Stimulated activated CD8-positive, alpha-beta memory T cell treated with anti-CD3 and anti-CD28 coated beads, Interleukin-2, amount 100 ng/mL, for 1 hour (primary cell): ENCODE measurements at places on chromosomes 4 and X.

- no peak for DNase-seq
Measured at GRCh38 chr4:86775061-86775460, 74.1 kb downstream of the SLC10A6 start.

DNA sequence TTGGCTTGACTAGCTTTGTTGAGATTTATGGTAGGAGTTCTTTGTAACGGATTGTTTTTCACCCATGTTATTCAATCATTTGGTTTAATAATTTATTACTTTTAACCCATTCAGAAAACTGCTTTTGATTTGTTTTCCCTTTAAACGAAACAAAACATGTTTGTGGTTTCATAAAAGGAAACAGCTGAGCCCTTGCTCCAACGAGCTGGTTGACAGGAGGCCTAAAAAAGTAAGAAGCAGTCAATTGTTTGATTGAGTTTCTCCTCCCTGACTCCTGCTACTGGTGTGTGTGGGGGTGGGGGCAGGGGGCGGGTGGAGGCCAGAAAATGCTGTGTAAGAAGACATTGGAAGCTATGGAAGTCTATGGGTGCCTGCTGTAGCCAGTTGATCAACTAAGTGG, 102.8 kb downstream of the CHRDL1 start:
- DNase-seq: no peak

DNA sequence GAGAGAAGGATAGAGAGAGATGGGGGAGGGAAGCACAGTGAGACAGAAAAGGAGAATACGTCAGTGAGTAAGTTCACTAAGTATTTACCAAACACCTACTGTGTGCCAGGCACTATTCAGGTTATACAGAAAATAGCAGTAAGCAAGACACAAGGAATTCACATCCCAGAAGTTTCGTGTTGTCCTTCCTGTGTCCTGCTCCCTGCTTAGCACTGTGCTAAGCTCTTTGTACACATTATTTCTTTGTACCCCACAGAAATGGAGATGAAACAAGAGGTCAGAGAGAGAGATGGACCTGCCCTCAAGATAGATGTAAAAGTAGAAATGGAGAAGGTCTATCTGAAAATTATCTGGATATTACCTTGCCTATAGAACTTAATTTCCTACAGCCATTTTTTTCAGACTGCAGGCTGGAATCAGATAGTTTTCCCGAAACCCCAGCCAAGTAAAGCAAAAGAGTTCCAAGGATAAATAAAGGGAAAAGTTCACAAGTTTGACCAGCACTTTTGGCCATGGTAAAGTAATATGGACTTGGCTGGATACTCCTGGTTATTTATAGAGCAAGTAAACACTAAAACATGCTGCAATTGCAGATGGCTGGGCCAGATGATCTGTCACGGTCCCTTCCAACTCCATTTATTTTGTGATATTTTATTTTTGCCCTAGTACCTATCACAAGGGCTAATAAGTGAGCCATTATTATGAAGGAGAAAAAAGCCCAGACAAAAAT, 353.7 kb upstream of the SLC7A11 start:
- no peak for DNase-seq

- no peak for DNase-seq
Measured at GRCh38 chr4:76706581-76706980, 191.4 kb downstream of the SOWAHB start.

- no peak for DNase-seq
Measured at GRCh38 chr4:26174027-26174426, 146.8 kb upstream of the RBPJ start.

- no peak for DNase-seq
Measured at GRCh38 chrX:109707720-109708119, 25.3 kb downstream of the ACSL4 start.

DNA sequence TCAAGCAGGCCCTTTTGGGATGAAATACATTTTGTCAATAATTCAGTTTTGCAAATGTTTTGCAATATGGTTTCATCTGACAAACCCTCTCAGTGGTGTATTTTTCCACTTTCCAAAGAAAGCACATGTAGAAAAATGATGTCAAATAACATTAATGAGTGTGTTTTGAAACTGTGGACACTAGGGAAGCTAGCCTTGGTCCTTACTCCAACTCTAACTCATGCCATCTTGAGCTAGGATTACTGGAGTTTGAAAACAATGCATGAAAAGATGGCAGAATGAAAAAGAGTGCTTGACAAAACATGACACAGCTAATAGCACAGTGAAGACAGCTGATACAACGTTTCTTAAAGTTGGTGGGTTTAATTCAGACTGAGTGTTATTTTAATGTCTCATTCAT, 41.4 kb downstream of the HAND2 start:
- DNase-seq: no peak

GRCh38 chrX:137742846-137743245, 176.9 kb downstream of the ZIC3 start:
- DNase-seq: no peak

DNA sequence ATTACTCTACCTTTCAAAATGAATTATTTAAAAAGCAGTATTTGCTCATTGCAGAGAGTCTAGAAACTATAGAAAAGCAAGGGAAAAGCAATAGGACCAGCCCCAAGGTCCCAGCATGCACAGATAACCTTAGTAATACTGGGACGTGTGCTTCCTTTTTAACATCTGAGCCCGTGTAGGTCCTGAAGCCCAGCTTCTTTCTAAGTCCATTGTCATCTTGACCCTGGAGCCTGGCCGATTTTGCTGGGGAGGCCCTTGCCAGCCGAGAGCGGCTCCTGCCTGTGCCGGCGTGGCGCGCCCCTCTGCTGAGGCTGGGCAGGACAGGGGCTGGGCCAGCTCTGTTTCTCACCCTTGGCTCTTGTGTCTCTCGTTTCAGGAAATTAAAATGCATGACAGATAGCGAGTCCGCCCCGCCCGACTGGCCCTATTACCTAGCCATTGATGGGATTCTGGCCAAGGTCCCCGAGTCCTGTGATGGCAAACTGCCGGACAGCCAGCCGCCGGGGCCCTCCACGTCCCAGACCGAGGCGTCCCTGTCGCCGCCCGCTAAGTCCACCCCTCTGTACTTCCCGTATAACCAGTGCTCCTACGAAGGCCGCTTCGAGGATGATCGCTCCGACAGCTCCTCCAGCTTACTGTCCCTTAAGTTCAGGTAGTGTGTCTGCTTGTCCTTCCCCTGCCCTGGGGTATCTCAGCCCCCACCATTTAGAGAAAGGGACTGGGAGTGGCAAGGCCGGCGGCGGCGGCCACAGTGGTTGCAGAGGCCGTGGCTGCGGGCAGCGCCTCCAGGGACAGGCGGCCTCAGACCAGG, 4.1 kb downstream of the MSANTD1 start:
- no peak for DNase-seq

DNA sequence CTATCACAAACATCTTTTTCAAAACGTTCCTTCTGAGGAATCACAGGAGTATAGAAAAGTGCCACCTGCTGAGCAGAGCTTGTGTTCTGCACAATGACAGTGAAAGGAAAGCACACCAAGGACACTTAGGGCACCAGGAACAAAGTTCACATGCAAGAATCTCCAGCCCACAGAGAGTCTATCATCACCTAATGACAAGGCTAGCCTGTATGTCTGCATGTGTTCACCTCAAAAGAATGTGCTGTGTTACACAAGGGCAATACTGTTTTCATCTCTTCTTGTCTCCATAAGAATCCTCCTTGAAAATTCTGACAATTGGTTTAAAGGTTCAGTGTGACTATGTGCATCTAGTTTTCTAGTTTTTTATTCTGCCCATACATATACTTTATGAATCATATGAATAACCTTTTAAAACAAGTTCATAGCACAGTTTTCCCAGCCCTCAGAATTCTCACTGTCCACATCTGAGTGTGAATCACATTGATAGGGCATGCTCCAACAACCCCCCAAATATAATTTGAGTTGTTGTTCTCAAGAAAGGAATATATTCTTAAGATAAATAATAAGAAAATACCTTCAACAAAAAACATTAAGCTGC, 118.0 kb downstream of the PWWP3B start:
- no peak for DNase-seq

DNA sequence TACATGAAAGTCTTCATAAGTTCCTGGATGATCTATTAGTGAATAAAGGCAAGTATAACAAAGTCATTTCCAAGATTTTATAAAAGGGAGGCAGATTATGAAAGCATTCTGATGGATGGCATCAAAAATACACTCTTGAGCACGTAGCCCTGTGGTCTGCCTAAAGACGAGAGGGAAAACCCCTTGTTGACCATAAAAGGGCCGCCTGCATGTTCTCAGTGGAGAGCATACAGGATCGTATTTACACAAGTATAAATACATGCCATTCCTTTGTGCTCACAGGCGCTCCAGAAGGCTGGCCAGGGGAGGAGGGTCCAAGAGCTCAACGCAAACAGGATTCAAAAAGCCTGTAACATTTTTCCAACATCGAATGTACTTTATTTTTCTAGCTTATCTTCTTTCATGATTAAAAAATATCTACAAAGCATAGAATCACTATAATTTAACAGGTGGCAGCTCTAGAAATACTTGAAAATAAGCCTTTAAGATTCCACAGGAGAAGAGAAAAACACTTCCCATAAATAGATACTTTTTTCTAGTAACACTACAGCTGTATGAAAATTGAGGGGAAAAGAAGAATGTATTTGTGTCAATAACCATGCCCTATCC, 29.6 kb downstream of the PDGFC start:
- DNase-seq: no peak

DNA sequence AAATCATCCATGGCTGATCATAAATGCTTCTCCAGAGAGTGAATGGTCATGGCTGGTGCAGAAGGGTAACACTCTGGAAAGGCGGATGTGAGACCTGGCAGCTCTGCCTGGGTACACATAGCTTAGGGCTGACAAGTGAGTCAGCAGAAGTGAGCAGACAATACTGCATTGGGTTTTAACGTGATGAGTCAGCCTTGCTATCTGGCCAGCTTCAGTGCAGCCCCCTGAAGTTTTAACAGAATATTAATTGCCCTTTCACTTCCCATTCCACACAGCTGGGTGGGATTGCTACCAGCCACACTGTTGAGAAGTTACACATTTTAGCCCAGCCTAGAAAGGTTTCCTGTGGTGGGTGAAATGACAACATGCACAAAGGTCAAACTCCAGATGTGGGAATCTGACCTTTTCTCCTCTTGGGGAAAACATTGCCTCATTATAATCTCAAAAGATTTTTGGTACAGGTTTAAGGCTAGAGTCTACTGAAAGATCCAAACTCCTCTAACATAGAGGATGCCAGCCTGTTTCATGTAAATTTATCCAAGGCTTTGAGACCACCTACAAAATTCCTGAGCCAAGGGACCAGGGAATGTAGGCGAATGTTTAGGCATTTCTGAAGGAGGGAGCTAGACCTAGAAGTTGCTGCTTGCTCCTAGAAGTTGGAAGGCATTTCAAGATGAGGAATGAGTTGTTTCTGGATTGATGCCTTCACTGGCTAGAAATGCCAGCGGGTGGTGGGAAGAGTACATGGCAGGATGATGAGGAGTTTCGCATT, 230.3 kb upstream of the PGRMC2 start:
- DNase-seq: no peak

- DNase-seq: no peak
Measured at GRCh38 chr4:47642985-47643760, 158.1 kb downstream of the ATP10D start.

DNA sequence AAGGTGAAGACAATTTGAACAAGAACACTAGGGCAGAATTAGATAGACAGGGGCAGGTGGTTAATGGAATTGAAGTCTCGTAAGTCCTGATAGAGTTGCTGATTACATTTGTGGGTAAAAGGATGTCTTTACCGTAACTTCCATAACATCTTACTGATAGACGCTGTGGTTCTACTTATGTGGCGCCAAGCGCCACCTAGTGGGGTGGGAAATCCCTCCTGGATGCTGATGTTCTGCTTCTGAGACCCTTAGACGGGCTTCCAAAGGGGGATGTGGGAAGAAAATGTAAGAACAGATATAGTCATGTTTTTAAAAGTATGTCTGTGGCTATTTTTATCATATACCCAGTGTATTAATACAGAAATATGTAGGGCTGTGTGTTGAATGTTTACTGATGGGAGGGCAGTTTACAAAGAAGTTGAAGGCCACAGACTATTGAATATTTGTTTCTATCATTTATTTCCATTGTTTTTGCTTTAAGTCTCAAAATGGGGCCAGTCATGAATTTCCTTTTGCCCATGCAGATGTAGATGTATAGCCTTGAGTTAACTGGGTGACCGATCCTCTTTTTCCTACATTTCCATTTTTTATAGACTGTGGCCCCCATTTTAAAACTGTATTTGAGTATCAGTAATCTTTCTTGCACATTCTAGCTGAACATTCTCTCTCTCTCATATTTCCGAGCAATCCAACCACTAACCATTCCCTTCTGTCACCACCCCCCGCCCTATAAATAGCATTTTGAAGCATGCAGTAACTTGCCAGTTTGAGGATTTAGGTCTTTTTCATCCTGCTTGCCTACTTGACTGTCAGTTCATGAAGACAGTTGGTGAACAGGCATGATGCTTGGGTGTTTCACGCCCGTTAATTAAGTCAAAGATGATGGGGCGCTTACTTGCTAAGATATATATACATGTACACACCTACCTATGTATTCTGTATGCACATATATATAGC, 12.1 kb upstream of the TLR8 start:
- DNase-seq: no peak

- no peak for DNase-seq
Measured at GRCh38 chr4:169070071-169070894, 60.2 kb upstream of the CBR4 start.
